ENCODE measurements at places on chromosomes 16 and 17.

DNA sequence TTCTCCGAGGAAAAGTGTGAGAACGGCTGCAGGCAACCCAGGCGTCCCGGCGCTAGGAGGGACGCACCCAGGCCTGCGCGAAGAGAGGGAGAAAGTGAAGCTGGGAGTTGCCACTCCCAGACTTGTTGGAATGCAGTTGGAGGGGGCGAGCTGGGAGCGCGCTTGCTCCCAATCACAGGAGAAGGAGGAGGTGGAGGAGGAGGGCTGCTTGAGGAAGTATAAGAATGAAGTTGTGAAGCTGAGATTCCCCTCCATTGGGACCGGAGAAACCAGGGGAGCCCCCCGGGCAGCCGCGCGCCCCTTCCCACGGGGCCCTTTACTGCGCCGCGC lies at the start of gene ERBB2:
ERBB2 (plus strand) TSS at position 247 of the 330 bp plus-strand sequence. CDS start 175 bp downstream, outside the sequence.
- no peak for DNase-seq

DNA sequence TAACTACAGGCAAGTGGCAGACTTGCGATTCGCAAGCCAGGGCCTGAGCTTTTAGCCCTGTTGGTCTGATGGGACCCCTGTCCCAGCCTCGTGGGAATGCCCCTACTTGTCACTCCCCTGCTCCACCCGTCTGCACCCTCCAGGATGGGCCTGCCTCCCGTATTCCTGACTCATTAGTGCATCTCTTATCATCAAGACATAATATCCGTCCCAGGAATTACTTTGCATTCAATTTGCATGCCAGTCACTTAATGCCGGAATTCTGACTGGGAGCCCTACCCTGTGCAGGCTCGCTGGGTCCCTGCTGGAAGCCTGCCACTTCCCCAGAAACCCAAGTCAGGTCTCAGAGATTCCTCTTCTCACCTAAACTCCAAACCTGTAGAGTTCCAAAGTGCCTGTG lies 3.3 kb downstream of the PRSS53 start:
- no peak for DNase-seq

DNA sequence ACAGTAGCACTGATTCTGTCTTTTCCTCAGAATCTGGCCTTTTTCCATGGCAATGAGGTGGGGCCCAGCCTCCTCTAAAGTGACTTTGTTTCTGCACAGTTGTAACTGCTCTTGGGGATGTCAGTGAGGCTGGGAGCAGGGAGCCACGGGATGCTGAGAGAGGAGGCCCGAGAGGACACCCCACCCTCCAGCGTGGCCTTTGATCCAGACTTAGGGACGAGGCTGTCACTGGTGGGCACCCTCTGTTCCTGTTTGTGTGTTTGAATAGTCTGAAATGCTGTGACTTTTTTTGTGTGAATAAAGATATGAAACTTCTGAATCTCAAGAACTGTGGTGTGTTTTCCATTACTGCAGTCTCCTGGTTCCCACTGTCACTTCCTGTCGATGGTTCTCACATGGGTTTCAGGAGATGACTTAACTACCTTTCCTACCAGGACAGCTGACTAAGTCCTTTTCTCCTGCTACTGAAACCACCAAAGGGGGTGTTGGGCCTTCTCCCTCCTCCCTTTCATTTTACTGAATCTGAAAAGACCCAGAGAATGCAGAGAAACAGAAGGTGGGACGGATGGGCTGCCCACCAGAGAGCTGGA lies 18.6 kb downstream of the KCTD2 start:
- DNase-seq = no peak

DNA sequence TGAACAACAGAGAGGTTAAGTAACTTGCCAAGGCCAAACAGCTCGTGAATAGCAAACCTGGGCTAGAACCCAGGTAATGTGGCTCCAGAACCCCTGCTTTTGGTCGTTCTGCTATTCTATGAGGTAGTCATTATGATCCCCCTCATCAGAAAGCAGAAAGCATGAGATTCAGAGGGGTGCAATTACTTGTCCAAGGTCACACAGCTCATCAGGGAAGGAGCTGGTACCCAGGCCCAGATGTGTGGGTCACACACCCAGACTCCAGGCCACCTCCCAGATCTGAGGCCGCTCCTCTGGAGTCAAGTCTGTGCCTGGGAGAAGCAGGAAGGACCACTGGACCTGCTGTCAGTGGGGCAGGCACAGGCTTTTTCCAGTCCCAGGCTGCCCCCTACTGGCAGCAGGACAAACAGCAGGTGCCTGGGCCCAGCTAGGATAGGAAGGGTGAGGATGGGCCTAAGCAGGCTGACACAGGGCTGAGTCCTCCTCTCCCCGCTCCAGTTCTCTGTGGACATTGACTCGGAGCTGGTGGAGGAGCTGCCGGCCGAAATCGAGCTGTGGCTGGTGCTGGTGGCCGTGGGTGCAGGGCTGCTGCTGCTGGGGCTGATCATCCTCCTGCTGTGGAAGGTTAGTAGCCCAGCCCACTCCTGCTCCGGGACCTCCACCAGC lies 7.8 kb upstream of the PDK2 start:
- DNase-seq = peak; percentile 72

- DNase-seq = no peak
These were observed 2.6 kb downstream of the GPR179 start for GRCh38 chr17:38341035-38341721.

DNA sequence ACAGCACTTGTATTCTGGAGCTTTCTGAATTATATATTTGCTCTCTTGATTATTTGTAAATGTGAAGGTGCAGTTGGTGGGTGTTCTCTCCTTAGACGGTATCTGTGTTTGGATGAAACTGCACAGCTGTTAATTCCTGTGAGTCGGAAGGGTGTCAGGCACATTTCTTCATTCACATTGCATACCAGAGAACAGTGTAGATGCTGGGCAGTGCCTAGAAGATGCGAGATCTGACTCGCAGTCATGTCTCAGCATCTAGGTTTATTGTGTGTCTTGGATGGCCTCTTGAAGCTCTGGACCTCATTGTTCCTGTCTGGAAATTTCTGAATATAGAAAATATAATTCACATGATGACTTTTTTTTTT lies 61.2 kb downstream of the CLEC16A start:
- DNase-seq = no peak

DNA sequence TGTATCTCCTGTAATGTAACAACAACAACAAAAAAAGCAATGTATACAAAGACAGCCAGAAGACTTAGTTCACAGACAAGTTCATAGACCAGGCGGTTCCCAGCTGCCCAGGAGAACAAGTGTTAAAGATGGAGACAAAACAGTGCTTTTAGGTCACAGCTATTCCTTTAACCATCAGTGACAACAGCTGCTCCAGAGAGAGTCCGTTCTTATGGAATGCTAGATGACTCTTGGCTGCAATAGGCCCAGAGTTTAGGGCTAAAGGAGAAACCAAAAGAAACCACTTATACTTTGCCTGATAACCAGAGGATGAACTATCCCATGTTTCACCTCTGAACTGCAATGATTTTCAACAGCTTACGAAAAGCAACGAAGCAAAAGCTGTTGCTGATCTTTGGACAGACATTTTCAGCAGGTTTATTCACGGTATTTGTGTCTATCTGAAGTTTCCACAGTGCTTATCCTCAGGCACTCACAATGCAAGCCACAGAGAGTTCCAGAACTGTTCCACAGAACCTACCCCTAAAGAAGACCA lies 6.0 kb downstream of the ZCCHC14 start:
- DNase-seq = no peak

DNA sequence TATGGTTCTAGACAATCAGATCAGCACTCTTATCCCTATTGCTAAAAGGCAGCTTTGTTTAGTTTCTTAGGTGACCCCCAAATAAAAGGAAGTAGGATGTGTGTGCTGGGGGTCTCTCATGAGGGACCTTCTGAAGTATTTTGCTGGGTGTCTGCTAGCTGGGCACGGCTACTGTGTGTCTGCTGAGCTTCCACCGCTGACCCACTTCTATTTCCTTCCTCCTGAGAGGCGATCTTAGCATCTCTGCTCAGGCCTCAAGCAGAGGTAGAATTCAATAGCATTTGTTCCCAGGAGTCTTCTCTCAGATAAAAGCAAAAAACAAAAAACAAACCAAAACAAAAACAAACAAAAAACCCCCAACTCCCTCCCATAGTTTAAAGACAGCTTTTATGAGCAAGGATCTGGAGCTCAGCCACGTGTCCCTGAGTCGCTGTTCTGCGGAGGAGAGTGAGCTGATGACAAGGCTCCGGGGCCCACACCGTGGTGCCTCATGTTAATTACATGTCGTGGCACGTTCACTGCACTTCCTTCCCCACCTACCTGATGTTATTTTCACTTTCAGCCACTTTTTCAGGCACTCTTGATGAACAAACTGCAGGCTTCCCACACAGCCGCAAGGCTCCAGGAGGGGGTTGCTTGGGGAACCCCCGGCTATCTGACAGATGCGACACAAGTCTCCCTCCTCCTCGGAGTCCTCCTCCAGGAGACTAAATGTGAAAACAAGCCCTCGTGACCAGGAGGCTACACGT lies 83.5 kb downstream of the MARCHF10 start:
- peak; percentile 86 for DNase-seq

- DNase-seq = no peak
These were observed 45.8 kb upstream of the ARHGAP17 start for GRCh38 chr16:25060920-25061319.

GRCh38 chr16:14186007-14186794 lies 115.1 kb downstream of the MRTFB start:
- no peak for DNase-seq

All from activated naive CD4-positive, alpha-beta T cell treated with anti-CD3 and anti-CD28 coated beads, Interleukin-2, amount 50 U/mL, for 16 hours (primary cell).